NCI-H774 (cell line): ENCODE measurements at places on chromosomes 6 and 20.

GRCh38 chr20:23583526-23583925 lies 15.2 kb upstream of the CST9L start:
- DNase-seq, result no peak

DNA sequence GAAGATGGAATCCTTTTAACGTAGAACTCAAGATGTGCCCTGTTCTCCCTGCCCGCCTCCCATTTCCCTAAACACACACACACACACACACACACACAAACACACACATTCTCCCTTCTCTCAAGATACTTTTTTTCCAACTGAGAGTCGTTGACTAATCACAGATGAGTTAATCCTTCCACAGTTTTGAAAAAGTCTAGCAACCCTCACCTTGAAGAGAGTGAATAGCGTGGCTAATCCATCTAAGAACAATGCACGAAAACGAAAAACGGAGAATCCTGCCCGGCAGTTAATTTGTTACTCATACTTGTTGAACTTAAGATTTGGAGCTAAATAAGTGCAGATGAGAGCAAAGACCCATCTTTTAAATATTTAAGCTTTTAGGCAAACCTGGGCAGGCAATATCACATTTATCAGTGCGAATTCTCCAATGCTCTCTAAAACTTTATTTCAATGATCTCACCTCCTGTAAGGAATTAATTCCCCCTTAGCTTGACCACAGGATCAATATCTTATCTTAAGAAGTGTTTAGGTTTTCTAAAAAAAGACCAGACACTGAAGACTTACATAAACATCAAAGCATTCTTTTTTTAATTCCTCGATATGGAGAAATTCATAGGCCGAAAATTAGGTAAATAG lies 1.1 kb downstream of the AGPAT4 start:
- no peak for DNase-seq

DNA sequence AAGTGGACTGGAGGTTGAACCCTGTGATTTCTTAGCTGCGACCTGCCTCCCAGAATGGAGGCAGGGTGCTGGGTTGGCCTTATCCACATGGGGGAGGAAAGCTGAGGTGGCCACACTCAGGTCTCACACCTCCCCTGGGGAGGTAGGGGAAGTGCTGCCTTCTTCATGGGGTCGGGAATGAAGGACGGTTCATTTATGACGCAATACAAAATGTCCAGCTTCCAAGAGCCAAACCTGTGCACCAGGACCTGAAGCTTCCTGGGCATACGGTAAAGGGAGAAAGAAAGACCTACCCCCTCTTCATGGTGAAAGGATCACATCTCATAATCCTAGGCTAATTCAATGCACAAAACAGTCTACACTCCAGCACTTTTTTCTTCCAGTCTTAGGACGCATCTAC lies 150.6 kb upstream of the CDYL start:
- no peak for DNase-seq

GRCh38 chr20:50680105-50680960 lies 11.0 kb downstream of the RIPOR3 start:
- no peak for DNase-seq

DNA sequence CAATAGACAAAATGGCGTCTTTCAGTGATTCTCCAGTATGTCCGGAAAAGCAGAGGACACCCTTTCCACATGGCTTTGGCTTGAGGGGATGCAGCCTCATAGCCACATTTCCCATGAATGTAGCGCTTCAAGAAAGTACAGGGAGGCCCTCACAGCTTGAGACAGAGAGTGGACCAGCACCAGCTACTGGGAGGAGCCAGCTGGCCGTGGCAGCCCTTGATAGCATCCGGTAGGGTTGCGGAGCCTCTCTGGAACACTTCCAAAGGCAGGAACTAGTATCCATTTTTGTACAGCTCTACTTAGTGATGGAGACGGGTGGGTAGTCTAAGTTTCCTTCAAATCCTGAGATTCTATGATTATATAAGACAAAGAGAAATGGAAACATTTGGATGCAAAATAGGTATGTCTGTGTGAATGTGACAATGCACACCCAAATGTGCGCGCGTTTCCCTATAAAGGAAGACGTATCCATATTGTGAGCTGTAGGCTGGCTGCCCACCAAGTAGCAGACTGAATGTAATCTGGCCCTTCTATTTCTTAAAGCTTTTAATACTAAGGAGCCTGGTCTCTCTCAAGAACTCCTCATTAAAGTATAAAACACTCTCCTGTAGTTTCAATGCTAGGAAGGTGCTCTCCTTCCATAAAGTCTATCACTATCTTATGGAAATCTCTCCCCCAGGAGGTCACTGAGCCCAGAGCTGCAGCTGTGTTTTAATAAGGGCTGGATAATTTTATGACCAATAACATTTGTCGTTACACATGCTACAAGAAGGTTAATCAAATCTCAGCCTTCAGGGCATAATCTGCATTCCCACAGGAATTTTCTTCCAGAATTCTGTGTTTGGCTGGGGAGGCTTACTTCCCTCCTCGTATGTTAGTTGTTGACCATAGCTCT lies 74.0 kb downstream of the SOBP start:
- no peak for DNase-seq

GRCh38 chr6:141316236-141316635 lies 816.5 kb upstream of the GJE1 start:
- DNase-seq, result no peak

- no peak for DNase-seq
These were observed 211.4 kb downstream of the FOXC1 start for GRCh38 chr6:1821164-1821512.

DNA sequence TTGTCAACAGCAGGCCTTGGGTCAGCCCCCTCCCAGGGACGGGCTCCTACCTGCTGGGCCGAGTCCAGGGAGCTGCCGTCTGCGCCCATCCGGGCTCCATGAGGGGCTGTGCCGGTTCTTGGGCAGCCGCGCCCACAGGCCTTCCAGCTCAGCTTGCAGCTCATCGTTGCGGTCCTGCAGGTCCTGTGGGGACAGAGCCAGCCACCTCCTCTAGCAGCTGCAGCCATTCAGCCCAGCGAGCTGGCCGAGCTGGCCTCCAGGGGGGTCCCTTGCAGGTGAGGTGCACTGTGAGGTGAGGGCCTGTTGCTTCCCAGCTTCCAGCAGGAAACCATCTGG lies 74.4 kb downstream of the GINS1 start:
- DNase-seq, result no peak

- no peak for DNase-seq
These were observed 302.7 kb downstream of the RFPL4B start for GRCh38 chr6:112649853-112650252.

DNA sequence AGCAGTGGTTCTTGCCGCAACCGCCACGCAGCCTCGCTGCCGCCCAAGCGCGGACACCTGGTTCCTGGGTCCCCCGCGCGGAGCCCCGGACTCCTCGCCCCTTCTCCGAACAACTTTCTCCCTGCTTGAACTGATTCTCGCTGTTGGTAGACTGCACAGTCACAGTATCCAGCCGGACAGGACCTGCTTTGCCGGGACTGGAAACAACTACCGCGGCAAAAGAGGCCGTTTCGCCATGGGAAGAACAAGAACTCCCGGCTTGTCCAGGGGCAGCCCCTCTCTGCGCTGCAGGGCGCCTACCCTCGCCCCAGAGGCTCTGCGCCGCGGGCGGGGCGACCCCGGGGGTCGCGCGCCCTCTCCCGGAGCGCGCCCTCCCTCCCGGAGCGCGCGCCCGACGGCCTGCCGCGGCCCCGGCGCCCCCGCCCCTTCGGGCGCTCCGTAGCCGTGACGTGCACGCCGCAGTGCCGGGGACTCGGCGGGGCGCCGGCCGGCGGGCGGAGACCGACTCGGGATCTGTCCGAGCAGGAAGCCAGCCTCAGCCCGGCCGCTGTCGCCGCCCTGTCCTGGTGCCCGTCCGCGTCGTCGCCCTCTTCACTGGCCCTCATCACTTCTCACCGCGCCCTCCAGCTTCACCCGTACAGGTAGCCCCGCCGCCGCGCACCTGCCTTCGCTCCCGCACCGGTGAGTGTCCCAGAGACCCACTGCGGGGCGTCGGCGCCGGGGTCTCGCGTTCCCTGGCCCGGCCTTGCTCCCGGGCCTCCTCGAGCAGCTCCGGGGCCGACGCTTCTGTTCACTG lies at the start of gene MYO6:
Gene MYO6, plus strand, starts transcription at position 497 of the 796 bp plus-strand sequence. CDS start 68,309 bp downstream, outside the sequence.
- peak; percentile 81 for DNase-seq

DNA sequence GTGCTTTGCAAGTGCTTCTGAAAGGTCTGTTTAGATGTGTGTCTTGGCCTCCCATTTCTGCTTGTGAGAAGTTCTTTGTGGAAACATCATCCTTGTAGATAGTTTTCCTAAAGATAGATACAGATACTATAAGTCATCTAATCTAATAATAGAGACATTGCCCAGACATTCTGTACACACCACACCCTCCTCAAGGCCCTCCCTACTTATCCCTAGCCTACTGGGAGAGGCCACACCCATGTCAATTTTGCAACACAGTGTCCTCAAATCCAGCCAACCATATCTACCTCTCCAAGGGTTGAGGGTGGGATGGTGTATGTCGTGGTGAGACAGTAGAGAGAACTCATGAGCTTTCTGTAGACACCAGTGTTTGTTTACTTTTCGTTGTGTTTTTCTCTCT lies 6.2 kb downstream of the KDM1B start:
- DNase-seq, result no peak

DNA sequence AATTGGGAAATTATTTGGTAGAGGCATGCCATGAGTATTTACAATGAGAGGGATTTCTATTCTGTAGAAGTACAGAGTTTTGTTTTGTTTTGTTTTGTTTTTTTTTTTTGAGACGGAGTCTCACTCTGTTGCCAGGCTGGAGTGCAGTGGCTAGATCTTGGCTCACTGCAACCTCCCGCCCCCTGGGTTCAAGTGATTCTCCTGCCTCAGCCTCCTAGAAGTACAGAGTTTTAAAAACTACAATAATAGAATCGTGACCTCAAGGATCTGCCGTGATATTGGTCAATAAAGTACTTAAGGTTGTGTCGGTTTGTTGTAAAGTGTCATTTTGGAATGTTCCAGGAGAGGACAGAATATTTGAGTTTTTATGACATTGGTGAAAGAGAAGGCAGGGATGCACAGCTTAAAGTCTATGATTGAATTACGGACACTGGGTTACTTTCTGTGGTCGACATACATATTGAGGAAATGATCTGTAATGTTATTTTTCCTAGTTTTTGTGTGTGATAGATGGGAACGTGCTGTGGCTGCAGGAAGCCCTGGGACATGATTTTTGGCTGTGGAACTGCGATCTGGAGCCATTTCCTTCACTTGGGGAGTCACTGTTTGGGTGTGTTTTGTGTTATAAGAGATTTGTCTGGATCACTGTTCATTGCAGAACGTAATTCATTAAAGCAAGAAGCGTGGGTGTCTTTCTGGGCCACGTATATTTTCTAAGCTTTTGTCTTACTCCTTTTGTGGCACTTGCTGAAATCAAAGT lies 59.6 kb downstream of the TIAM2 start:
- no peak for DNase-seq

- no peak for DNase-seq
These were observed 35.2 kb downstream of the ILRUN start for GRCh38 chr6:34661357-34661756.

DNA sequence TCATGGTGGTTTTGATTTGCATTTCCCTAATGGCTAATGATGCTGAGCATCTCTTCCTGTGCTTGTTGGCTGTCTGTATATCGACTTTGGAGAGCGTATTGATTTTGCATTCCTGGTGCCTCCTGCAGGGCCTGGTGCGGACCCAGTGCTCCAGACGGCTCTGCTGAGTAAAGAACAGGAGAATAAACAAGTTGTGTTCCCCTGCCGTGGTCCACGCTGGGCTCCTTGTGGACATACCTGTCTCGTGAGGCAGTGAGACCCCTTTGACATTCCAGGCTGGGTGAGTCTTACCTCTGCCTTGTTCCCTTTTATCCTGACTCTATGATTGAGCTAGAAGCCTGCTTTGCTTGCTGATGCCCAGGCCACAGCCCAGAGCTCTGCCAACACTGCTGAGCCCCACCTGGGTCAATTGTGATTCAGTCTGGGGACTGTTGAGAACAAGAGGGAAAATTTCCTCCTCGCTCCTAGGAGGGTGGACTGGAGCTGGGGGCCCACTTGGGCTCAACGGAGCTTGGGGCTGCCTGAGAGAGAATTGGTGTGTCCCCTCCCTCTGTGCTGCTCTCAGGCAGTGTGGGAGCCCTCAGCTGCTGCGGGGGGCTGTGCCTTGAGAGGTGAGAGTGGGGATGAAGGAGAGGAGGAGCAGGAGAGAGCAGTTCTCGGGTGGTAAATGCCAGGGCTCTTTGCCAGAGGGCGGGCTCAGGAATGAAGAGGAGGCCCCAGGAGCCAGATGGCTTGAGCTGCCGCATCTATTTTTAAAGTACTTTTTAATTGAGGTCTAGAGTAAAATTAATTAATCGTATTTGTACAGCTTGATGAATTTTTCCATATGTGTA lies 43.7 kb upstream of the PMEPA1 start:
- no peak for DNase-seq

- no peak for DNase-seq
These were observed 32.7 kb downstream of the CYP24A1 start for GRCh38 chr20:54140927-54141566.

DNA sequence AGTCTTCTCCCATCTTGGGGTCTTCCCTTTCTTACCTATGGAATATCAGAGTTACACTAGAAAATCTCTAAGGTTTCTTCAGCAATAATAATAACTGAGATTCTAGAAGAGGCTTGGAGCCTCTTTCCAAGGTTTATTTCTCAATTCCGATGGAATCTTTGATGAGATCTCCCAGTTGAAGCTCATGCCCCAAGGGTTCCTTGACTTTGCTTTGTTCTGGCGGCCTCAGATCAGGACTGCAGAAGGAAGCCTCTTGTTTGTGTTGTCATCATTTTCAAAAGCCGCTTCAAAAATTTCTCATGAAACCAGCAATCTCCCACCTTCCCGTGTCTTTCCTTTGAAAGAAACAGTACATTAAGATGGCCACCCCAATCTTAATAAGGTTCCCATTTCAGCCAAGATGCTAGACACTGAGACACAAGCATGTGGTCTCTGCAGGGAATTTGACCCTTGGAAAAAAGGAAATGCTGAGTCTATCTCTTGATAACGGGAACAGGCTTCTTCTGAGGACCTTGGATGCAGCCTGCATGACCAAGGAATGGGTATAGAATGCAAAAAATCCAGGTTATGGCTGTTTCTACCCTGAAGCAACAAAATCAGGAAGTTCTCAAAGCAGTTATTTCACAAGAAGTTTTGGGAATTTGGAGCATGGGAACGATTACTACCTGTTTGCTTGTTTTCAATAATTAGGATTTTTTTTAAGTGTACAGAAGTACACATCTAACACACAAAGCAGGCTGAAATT lies 141.6 kb downstream of the CD24 start:
- no peak for DNase-seq

GRCh38 chr6:156017838-156018237 lies 562.2 kb upstream of the NOX3 start:
- DNase-seq, result no peak

- no peak for DNase-seq
These were observed 1.5 kb downstream of the ABCC10 start for GRCh38 chr6:43428874-43429273.

DNA sequence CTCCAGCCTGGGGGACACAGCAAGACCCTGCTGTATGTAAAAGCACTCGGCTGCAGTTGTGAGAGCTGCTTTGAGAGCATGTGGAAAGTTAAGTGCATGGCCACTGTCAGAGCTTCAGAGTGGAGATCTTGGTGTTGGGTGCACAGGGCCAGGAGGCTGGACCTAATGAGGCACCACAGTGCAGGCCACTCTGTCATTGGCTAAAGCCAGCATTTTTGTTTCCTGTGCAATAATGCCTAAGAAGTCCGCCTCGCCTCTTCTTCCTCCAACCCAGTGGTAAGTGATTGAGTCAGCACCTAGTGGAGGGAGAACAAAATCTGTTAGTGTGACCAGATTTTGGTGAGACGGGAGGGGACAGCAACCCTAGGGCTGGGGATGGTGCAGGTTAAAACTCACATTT lies 60.6 kb downstream of the SSR1 start:
- DNase-seq, result no peak
